ENCODE measurements at places on chromosomes 3 and 15.

- no peak for DNase-seq
Observed at GRCh38 chr3:180358179-180358578, 243.8 kb upstream of the TTC14 start.

DNA sequence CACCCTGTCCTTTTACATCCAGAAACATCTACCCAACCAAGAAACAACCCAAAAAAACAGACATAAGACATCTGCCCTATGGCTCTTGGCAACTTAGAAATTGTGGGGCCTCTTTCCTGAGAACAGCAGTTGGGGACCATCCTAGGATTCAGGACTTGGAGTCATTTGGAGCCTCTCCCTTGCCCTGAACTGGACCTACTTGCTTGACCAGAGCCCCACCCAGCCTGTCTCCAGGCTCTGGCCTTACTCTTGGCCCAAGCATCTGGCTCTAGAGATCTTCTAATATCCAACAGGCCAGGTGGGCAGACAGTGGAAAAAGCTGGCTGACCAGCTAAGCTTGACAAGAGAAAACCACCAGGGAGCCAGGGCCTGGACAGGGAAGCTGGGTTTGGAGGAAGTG lies 99.1 kb upstream of the C2CD4B start:
- no peak for DNase-seq

DNA sequence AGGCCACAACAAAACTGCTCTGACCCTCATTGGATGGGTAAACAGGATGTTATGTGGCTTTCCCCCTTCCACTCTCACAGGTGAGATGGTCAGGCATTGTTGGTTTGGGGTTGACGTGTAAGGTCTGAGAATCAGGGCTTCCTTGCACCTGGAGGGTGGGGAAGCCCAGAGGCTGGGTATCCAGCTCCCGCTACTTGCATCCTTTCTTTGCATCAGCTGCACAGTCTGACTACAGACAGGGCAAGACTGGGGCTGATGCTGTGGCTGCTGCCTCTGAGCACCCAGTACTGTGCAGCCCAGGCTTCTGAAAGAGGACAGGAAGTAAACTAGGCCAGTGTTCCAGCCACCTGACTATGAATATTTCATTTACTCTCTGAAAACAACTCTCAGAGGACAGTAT lies 58.0 kb upstream of the ATP2B2 start:
- DNase-seq = no peak

DNA sequence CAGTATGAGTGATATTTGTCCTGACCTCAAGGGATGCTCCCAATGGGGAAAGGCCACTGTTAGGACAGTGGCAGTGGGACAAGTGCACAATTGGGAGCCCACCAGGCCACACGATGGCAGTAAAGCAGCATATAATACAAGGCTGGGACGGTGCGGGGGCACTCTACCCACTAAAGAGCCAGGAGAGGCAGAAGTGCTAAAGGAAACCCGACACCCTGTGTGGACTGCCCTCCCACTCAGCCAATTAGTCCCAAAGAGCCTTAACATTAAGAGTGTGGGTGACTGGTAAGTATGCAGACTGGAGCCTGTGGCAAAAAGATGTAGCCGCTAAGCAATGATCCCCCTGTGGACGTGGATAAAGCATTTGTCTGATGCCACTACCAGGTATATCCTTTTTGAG lies 8.2 kb upstream of the ZNF589 start:
- DNase-seq = peak; percentile 76

DNA sequence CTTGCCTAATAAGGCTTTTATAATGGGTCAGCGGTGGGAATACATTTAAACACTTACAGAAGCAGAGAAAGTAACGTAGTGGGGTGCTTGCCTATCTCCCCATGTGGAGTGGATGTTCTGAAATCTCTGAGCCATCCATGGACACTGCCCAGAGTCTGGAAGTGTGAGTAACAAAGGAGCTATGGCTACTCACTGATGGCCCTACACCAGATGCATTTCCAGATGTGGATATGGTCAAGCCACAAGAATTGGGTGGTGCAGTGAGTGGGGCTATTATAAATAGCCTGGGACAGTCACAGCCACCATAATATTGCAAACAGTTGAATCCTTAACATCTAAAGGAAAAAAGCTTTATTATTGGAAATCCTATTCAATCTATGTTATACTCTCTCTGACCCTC lies 96.6 kb downstream of the CGNL1 start:
- DNase-seq = no peak

DNA sequence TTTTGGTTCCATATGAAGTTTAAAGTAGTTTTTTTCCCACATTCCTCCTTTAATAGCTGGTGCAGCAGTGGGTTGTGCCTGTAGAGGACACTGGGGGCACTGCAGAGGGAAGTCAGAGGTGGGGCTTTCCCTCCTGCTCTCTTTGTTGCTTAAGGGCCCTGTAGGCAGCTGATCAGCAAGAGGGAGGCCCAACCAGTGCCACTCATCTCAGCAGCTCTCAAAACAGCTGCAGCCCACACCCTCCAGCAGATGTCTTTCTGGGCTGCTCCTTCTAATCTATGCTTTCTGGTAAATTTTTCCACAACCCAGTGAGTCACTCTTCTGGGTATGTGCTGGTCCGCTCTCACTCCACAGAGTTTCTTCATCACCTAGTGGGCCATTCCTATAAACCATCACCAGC lies 263.8 kb downstream of the FEZF2 start:
- DNase-seq = peak; percentile 35

GRCh38 chr3:99413504-99413903 lies 224.9 kb upstream of the COL8A1 start:
- no peak for DNase-seq

DNA sequence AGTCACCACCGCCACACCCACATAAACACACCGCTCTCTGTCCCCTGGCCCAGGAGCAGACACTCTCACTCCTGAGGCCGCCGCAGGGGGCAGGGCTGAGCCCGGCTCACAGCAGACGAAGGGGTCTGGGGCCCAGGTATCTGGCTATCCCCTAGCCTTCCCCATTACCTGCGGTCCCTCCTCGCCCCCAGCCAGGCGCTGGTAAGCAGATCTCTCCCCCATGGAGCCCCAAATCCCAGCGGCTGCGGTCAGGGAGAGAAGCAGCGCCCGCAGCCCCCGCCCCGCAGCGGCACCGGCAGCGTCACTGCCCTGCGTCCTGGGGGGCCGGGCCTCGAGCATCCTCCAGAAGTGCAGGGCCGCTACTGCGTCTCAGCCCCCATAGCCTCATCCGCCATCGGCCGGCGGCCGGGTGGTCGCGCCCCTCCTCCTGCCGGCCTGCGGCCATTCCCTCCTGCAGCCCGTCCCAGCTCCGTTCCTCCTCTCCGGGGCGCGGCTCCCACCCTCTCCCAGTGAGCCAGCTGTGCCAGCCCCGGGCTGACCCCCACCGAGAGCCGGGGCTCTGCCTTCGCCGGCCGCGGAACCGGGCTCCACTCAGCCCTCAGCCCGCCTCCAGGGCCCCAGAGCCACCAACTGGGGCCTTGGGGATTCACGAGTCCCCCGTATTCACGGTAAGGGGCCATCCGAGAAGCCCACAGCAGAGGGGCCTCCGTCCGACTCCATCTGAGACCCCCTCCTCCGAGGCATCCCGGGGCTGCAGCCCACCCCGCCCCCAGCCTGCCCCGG lies 13.1 kb downstream of the TNK2 start:
- peak; percentile 34 for DNase-seq

DNA sequence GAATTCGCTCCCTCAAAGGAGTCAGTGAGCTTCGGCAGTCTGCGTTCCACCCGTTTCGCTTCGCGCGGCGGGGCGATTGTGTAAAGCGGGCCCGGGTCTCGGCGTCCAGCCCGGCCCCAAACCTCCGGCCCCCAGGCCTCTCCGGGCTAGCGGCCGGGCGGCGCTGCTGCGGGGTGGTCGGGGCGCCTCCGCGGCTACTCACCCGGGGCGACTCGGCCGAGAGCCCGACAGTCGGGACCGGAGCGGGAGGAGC lies 412 bp downstream of the CHDH start:
- no peak for DNase-seq

- no peak for DNase-seq
Observed at GRCh38 chr3:188680189-188680588, 491.6 kb upstream of the TPRG1 start.

DNA sequence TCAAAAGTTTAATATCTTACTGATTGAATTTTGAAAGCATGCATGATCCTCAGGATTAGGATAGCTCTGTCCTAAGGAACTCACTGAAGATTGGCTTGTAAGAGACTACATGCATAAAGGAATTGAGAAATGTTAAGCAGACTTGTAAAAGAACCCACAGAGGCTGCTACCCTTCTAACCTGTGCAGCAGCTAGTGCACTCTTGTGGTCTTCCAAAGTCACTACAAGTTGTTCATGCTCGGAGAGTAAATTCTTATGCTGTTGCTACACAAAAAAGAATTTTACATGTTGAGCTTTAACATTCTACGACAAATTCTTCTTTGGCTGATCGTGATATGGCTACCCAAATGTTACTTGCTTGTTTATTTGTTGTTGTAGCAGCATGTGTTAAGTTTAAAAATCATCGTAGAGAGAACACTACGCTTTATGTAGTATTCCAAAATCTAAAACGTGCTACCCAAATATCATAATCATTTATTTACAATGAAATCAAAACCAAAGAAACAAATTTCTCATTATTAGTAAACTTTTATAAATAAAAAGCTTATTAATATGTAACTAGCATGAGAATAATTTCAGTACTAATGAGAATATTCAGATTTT lies 55.0 kb downstream of the GOLIM4 start:
- DNase-seq = no peak

DNA sequence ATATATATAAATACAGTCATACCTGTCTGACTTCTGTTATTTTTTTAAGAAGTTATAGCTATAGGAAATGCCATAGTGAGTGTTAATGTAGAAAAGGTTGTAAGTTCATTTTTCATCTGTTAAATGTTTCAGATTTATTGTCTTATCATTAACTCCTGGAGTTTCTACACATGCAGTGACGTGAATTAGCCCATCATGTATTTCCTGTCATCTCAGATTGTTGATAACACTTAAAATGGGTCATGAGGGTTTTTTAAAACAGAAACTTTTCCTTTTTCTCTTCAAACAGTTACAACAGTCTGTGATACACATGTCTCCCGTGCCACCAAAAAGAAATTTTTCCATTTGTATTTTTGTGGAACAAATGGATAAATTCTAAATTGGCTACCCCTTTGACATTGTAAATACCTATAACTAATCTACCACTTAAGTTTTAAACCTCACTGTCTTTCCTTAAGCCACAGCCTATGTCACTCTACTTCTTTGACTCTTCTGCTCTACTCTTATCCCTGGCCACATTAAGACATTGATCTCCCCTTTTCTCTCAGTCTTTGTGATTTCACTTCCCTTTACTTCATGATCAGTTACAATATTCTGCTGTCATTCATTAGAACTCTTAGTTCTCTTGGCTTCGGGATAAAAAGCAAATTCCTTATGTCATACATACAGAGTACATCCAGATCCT lies 89.1 kb downstream of the NEO1 start:
- no peak for DNase-seq

GRCh38 chr15:77295446-77295845 lies 124.5 kb downstream of the PEAK1 start:
- DNase-seq = no peak

GRCh38 chr15:64066451-64066850 lies 20.2 kb upstream of the DAPK2 start:
- DNase-seq = no peak

DNA sequence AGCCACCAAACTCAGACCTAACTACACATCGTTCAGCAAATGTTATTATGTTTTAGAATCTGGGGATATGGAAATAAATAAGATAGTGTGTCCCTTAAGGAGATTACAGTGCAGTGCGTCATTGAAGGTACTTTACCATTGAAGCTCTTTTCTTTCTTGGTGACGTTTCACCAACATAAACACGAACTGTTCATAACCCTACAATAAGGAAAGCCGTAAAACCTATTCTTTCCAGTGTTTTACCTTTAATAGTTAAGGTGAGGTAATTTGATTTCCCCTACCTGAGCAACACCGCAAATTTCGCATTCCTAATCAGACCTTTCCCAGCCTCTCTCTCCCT lies 826 bp downstream of the CCDC66 start:
- DNase-seq = no peak

DNA sequence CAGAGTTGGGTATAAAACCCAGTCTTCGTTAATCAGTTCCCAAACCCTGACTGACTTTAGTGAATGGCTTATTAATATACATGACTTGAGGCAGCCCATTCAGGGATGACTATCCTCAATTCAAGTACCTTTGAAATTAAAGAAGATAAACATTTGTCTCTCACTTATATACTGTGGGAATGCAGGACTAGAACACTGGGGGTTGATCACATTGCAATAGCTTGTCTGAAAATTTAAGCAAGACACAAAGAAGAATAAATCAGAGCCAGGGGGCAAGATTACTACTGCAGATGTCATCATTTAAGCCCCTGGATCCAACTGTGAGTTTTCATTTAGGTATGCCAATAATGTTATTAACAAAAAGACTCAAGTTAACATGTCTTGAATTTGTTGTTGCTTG lies 647.7 kb downstream of the ZPLD1 start:
- DNase-seq = no peak

- no peak for DNase-seq
Observed at GRCh38 chr15:77019521-77020331, 24.8 kb downstream of the PSTPIP1 start.

DNA sequence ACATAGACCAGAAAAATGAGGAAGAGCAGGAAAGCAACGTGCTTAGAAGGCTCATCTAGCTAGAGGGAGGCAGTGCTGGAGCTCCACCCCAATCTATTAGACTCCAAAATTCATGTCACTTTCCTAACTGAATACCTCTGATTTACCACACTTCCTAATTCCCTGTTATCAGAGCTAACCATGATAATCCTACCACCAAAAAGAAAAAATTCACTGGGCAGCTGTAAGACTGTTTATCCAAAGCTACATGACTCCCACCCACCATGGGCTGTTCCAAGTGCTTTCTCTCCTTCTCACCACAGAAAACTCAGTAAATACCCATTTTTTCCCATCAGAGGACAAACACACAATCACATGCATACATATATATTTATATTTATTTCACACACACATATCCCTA lies 479.5 kb upstream of the WNT5A start:
- DNase-seq = no peak

- DNase-seq = no peak
Observed at GRCh38 chr3:122646146-122646988, 34.3 kb upstream of the PARP14 start.

GRCh38 chr3:87088993-87089841 lies 98.3 kb upstream of the VGLL3 start:
- DNase-seq = peak; percentile 76

DNA sequence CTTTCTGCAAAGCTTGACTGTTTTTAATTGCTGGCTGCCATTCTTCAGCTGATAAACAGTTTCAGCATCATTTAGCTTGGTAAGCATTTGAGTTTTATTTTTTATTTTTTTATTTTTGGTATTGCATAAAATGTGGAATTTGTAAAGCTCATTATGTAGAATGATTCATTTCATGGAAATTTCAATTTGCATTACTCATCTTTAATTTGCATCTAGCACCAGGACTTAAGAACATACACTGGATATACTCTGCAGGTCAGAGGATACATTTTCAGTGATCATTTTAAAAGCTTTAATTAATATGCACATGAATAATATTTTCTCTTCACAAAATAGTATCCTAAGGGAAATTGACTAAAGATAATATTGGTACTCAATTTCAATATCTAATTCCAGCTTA lies 732.4 kb upstream of the BCHE start:
- DNase-seq = no peak

- no peak for DNase-seq
Observed at GRCh38 chr3:13612829-13613228, 63.9 kb downstream of the FBLN2 start.

- no peak for DNase-seq
Observed at GRCh38 chr15:101097111-101097510, 154.7 kb downstream of the CHSY1 start.

Measured in occipital lobe (tissue), 3 donors.